ENCODE measurements at places on chromosomes 7 and 10.

DNA sequence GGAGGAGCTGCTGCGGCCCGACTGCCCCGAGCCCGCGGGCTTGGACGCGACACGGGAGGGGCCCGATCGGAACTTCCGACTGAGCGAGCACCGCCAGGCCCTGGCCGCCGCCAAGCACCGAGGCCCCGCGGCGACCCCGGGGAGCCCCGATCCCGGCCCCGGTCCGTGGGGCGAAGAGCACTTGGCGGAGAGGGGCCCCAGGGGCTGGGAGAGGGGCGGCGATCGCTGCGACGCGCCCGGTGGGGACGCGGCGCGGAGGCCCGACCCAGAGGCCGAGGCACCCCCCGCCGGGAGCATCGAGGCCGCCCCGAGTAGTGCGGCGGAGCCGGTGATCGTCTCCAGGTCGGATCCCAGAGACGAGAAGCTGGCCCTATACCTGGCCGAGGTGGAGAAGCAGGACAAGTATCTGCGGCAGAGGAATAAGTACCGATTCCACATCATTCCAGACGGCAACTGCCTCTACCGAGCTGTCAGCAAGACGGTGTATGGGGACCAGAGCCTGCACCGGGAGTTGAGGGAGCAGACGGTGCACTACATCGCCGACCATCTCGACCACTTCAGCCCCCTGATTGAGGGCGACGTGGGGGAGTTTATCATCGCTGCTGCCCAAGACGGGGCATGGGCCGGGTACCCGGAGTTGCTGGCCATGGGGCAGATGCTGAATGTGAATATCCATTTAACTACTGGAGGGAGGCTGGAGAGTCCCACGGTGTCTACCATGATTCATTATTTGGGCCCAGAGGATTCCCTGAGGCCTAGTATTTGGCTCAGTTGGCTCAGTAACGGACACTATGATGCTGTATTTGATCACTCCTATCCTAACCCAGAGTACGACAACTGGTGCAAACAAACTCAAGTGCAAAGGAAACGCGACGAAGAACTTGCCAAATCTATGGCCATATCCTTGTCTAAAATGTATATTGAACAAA lies 1.4 kb downstream of the OTUD1 start:
- DNase-seq = no peak

GRCh38 chr7:157490465-157490912 lies 153.7 kb downstream of the DNAJB6 start:
- no peak for DNase-seq

DNA sequence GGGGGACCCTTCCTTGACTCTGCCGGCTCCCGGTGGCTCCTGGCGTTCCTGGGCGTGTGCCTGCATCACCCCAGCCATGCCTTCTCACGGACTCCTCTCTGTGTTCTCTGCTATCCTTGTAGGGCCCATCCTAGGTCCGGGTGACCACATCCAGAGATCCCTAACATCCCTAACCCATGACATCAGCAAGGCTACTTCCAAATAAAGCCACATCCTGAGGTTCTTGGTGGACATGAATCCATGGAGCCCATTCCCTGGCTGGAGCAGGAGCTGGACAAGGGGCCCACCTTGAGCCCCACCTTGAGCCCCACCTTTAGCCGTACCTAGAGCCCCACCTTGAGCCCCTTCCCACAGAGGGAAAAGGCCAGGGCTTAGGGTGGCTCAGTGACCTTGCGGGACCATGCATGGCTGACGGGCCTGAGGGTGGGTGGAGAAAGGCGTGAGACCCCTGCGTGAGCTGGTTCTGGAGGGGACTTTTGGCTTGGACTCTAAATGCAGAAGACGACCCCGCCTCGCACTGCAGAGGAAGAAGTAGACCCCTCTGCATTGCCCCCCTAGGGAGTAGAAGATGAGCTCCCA lies 58.5 kb upstream of the INPP5A start:
- no peak for DNase-seq

- DNase-seq = no peak
These were observed 65.1 kb downstream of the RSU1 start for GRCh38 chr10:16752099-16752498.

DNA sequence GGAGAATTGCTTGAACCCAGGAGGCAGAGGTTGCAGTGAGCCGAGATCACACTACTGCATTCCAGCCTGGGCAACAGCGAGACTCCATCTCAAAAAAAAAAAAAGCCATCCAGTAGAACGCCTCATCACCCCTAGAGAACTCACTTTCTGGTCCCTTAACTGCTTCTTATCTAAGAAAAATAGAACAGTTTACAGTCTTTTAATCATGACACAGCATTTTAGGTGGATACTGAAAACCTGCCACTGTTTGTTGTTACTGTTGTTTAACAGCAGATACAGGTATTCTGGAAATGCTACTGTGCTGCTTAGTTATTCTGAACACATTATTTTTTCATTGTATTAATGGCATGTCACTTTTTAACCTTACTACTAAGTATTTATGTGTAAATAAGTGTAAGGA lies 624.3 kb upstream of the GHITM start:
- no peak for DNase-seq

DNA sequence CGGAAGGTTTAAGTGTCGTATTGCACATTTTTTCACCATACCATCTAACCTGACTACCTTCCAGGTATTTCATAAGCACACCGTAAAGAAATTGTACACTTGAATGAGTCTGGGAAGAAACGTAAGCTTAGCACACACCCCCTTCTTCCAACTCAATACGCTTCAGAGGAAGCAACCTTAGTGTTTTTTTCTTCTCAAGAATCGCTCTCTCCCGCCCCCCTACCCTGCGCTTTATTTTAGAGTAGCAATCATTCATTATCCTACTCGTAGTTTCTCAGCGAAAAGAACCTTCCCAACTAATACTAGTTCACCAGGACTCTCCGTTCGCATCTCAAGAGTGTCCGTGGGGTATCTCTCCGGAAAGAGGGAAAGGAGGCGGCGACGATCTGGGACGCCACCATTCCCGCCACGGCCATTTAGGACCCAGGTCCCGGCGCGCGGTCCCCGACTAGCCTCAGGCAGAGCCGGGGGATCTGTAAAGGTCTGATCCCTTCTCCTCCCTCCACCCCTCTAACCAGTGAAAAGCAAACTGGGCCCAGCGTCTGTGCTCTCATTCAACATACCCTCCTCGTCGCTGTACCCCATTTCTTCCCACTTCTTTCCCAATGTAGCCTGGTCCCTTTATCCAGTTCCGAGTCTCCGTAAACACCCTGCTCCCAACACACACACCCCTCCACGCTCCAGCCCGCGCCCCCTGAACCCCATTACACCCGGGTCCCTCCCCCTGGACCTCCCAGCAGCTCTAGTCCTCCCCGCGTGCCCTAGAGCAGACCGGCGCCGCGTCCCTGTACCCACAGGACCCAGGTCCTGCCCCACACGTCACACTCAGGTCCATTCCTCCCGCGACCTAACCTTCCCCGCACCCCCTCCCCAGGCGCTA lies 16.0 kb downstream of the MYOZ1 start:
- DNase-seq = peak; percentile 28

GRCh38 chr10:53909791-53910190 lies 891.2 kb downstream of the PCDH15 start:
- no peak for DNase-seq

All from iPS DF 19.7 (cell line).